ENCODE measurements at places on chromosomes 4 and X.

GRCh38 chr4:83267121-83267829 is 17.3 kb downstream of the COQ2 start:
- no peak for DNase-seq

GRCh38 chrX:81874807-81875206 is 672.9 kb downstream of the SH3BGRL start:
- DNase-seq = no peak

DNA sequence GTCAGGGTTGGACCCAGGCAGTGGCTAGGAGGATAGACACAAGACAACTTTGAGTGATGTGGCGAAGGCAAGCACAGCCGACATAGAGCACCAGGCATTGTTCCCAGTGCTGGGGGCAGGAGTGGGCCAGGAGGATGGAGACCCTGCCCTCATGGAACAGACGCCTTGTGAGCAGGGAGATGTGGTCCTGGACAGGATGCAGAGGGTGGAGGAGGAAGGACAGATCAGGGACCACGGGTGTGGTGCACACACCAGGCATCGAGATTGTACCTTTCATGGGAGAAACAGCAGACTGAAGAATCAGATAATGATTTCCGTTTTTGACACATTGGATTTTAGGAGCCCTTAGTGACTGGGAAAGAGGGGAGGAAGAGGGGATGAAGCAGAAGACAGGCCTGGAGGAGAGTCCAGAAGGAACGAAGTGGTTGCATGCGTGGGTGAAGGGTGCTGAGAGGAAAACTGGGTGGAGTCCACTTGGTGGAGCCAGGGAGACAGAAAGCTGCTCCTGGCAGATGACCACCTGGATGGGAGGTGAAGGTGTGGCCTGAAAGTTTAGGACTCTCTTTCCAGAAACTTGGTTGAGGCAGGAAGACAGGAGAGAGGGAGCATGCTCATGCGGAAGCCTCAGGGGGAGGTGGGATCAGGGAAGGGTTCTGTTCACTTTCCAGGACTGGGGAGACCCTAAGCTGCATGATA is 27.9 kb upstream of the MAP3K15 start:
- DNase-seq = no peak

DNA sequence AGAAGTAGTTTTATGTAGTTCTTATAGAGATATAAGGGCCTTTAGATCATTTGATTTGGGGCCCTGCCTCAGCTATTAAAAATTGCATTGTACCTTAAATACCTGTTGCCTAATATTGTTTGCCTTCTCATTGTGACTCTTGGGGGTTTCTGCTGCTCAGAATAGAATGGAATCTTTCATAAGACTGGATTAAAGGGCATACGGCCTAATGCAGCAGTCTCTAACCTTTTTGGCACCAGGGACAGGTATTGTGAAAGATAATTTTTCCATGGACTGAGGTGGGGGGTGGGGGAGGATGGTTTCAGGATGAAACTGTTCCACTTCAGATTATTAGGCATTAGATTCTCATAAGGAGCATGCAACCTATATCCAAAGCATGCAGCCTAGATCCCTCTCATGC is 46.2 kb downstream of the TMEM164 start:
- DNase-seq = no peak
